ENCODE measurements at places on chromosomes 12 and 14.

DNA sequence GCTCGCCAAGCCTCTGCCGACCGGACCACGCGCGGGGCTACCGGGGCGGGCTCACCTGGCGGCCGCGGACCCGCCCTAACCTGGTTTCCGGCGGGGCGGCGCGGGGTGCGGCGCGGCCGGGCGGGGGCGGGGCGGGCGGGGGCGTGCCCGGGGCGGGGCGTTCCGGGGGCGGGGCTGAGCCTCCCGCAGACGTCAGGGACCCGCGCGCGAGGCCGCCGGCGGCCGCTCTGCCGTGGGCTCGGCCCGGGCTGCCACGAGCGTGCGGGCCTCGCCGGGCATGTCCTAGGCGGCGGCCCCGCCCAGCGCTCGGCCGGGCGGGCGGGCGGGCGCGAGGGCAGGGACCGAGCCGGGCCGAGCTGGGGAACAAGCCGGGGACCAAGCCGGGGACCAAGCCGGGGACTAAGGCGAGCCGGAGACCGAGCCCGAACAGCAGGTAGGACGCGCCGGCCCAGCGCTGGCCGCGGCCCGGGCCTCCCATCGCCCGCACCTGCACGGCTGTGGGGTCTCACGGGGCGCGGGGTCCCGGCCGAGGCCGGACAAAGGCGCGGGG lies at the start of gene CEP170B:
CEP170B (plus strand) TSS at position 188 of the 550 bp plus-strand sequence. CDS start 3,183 bp downstream, outside the sequence.
- DNase-seq = peak; percentile 44

- DNase-seq = no peak
Measured at GRCh38 chr12:6807170-6807569, 14.5 kb upstream of the GPR162 start.

- DNase-seq = peak; percentile 50
Measured at GRCh38 chr12:32501835-32502333, 102.5 kb downstream of the FGD4 start.

- no peak for DNase-seq
Measured at GRCh38 chr12:56930241-56930640, 4.0 kb downstream of the SDR9C7 start.

GRCh38 chr14:71143381-71144290 lies 236.4 kb downstream of the PCNX1 start:
- DNase-seq = peak; percentile 85

DNA sequence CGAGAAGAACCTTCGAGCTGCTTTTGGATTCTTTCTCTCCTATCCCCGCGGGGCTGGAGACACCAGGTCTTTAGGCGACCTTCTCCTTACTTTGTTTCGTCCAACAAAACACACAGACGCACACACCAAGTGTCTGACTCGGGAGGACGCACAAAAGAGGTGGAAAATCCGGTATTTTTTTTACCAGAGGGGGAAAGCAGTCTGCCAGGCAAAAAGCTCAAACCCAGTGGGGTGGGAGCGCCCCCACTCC lies 2.1 kb downstream of the SIX4 start:
- peak; percentile 40 for DNase-seq

GRCh38 chr12:42291680-42292079 lies 34.2 kb downstream of the ZCRB1 start:
- no peak for DNase-seq

- no peak for DNase-seq
Measured at GRCh38 chr12:53200458-53201176, 6.4 kb downstream of the ITGB7 start.

- no peak for DNase-seq
Measured at GRCh38 chr12:10223208-10223607, 10.5 kb downstream of the GABARAPL1 start.

DNA sequence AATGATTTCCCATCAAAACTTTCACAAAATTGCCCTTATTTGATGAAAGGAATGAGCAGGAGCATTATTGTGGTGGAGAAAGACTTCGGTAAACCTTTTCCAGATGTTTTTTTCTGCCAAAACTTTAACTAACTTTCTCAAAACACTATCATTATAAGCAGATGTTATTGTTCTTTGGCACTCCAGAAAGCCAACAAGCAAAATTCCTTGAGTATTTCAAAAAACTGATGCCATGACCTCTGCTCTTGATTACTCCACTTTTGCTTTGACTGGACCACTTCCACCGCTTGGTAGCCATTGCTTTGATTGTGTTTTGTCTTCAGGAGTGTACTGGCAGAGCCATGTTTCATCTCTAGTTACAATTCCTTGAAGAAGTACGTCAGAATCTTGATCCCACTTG lies 29.7 kb upstream of the RAB21 start:
- no peak for DNase-seq

DNA sequence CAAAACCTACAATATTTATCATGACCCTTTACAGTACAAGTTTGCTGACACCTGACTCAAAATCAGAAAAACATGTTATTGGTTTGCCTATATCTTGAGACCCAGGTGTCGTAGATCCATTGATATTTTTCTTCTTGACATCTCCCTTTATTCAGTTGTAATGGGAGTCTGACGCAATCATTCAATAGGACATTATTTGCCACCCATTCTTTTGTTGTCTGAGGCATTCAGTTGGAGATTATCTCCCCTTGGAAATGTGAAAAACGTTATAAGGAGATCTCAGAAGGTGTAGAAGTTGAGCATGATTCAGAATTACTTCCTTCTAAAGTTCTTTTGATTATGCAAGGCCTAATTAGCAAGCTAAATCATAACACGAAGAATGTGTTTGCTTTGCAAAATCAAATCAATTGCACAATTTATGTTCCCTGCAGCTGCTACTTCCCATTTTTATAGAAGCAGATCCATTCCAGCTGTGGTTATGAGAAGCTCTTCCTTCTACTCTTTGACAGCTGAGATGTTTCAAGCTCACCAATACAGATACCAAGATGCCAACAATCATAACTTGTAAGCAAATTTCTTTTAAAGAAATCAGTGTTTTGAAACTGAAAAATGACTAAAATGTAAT lies 228.2 kb upstream of the SYT1 start:
- DNase-seq = no peak

GRCh38 chr12:108282676-108283075 lies 56.4 kb downstream of the CMKLR1 start:
- DNase-seq = no peak

GRCh38 chr14:86782092-86782580 lies 1210.8 kb downstream of the GALC start:
- no peak for DNase-seq

DNA sequence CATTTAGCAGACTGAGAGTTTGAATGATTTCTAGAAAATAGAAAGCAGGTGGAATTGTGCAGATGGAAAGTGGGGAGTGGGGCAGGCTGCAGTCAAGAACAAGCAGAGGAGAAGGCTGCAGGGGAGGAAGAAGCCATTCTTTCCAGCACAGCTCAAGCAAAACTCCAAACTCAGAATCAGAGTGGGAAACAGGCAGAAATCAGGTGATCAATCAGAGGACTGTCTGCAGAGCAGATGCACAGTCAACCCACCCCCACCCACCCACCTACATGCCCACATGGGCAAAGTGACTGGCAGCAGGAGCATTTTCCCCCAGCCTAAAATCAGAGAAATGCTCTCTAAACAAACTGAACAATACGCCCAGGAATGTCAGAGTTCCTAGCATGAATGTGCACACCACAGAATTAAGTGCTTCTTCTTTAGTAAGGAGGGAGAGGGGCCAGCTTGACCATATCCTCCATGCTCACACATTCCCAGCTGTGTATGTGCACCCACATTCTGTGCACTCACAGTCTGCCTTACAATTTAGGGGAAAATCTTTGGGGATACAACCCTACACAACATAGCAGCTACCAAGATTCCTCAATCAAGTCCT lies 194.1 kb upstream of the PLEKHA5 start:
- DNase-seq = no peak

DNA sequence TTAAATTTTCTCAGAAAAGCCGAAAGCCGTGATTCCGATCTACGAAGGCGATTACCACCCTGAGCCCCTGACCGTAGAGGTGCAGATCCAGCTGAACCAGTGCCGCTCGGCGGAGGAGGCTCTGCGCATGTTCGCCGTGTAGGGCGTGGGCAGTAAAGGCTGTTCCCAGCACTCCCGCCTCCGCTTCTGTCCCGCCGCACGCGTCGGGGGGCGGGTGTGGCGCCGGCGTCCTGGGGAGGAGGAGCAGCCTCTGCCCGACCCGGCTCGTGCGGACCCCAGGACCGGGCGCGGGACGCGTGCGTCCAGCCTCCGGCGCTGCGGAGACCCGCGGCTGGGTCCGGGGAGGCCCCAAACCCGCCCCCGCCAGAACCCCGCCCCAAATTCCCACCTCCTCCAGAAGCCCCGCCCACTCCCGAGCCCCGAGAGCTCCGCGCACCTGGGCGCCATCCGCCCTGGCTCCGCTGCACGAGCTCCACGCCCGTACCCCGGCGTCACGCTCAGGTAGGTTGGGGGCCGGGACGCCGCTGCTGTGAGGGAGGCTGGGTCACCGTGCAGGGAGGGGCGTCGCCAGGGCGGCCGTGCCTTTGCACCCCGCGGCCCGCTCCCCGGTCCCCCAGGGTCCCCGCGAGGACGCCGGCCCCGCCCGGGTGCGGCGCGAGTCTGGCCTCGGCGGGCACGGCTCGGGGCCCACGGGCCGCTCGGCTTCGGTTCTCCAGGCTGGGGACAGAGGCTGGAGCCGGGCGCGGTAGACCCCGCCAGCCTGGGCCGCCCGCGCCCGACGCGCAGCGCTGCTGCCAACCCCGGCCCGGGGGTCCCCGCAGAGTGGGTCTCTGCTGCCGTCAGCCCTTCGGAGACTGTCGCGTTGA lies at the start of gene B3GNT4:
B3GNT4 (plus strand) TSS at position 409 of the 866 bp plus-strand sequence. CDS start 910 bp downstream, outside the sequence.
- DNase-seq = peak; percentile 64

- no peak for DNase-seq
Measured at GRCh38 chr12:121300083-121300819, 3.7 kb upstream of the CAMKK2 start.

- no peak for DNase-seq
Measured at GRCh38 chr12:90870971-90871725, 83.8 kb downstream of the CCER1 start.

- DNase-seq = no peak
Measured at GRCh38 chr12:54932691-54933090, 51.9 kb downstream of the TESPA1 start.

DNA sequence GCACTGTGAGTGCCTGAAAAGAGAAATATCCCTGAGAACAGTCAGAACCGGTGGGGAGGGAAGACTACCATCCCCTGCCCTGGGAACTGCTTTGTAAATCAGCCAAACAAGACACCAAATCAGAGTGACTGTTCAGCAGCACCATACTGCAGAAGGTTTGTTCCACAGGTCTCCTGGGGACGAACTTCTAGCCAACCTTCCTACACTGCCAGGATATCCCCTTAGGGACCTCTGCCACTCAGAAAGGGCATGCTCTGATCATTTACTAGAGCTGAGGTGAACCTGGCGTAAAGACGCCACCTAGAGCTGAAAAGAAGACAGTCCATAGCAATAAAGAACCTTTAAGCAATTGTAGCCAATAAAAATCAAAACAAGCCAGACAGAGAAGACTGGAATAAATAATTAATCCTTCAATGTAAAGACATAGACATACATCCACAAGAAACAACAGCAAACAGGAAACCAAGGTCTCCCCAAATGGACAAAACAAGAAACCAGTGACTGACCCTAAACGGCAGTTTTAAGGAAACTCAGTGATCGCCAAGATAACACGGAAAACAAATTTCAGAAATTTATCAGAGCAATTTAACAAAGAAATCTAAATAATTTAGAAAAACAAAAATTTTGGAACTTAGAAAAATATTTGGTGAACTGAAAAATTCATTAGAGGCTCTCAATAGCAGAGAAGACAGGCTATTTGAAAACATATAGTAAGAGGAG lies 228.1 kb upstream of the AMIGO2 start:
- peak; percentile 73 for DNase-seq
